COR-L47 (cell line): ENCODE measurements at places on chromosomes 2 and 18.
A peak's percentile ranks its signal among the peaks of the same experiment; 100 is the strongest.

DNA sequence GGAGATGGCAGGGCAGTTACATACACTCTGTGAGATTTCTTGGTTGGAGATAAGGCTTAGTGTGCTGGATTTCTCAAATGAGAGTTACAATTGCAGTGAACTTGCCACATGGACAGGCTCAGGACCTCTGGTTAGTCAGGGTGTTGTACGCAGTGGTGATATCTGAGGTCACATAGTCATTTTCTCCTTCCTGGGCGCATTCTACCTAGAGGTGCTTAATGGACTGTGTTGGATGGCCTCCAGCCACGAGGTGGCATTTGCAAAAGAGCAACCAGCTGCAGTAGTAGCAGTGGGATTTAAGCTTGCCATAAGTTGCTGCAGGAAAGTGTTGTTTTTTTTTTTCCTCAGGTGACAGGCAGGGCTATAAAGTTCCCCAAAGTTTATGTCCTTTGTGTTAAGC, 173.8 kb upstream of the TMEM200C start:
- DNase-seq, result no peak

DNA sequence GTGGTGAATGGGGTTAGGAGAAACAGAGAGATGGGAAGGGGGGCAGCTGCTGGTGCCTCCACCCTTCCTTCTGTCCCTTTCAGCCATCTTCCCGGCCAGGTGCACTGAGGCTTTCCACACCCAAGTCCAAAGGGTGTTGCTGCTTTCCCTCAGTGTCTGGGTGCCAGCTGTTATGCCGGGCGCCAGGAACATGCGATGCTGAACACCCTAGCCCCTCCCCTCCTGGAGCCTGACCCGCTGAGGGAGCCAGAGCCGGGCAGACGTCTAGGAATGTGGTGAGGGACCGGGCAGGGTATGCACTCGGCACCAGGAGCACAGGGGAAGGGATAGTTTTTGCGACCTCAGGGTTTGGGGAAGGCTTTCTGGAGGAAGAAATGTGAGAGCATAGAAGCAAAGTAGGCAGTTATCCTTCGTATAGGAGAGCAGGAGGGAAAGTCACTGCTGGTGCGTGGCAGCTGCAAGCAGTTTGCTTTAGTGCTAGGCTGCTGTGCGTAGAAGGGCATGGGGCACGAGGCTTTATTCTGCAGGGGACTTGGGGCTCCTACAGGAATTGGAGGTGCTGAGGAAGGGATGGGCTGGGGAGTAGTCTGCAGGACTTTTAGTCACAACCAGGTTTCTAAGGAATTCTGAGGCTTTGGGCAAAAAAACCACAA, 147.7 kb downstream of the TSN start:
- no peak for DNase-seq

- peak; percentile 74 for DNase-seq
Observed at GRCh38 chr18:74898965-74899364, 301.3 kb downstream of the ZNF407 start.

DNA sequence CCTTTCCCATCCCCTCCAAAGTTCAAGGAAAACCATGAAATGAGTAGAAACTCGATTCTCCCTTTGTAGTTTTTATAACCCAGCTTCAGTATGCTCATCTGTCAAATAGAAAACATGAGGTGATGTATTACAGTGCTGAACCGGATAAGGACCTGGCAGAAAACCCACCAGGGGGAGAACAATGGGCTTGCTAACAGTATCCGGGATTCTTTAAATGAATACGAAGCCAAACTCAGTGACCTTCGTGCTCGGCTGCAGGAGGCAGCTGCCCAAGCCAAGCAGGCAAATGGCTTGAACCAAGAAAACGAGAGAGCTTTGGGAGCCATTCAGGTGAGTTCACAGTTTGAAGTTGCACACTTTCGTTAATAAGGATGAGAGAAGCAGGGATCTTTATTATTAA, 113.6 kb upstream of the TTC39C start:
- peak; percentile 36 for DNase-seq

DNA sequence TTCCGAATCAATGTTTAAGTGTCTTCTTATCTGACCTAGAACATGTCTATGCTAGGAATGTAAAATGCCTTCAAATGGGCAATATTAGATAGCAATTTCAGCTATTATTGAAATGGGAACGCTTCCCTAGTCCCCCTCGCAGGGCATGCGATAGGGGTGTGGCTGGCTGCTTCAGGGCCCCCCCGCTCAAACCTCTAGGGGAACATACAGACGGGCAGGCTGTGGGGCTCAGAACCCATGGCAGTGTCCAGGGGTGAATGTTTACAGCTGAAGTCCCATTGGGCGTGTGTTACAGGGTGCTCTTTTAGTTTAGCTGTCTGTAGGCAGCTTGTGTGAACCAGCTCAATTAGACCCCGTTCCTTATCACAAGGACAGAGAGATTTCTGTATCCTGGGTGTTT, 315.9 kb downstream of the DSEL start:
- no peak for DNase-seq

DNA sequence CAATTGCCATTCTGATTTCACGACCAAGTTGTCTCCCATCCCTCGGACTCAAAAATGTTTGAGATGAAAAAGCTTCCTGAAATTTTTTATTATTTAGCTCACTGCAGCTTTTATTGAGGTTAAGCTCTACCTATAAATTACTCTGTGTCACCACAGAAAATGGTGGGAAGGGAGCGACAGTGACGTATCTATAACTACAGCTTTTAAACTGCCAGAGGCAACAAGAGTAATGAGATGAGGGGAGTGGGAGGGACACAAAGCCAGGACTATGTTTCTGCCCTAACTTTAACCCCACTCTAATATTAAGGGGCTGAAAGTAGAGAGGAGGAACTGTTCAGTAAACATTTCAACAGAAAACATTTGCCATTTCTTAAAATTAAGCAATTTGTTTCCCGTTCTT, 37.4 kb downstream of the SMAD2 start:
- DNase-seq, result no peak

GRCh38 chr18:62982600-62983251, 267.4 kb downstream of the PHLPP1 start:
- DNase-seq, result peak; percentile 79

DNA sequence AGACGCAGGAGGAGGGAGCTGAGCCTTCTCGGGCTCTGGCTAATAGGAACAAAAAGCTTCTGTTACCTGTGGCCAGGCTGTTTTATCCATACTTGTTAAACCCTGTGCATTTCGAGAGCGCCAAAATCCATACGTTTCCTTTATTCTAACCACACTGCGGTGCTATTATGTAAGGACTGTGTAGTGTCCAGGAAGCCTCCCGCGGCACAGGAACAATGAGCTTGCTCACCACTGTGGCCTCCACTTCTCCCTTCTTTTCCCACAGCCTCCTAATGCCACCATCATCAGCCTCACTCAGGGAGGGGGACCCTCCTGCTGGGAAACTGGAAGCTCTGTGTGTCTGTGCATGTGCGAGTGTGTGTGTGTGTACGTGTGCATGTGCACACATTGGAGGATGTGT, 268.5 kb downstream of the HAUS1 start:
- no peak for DNase-seq

DNA sequence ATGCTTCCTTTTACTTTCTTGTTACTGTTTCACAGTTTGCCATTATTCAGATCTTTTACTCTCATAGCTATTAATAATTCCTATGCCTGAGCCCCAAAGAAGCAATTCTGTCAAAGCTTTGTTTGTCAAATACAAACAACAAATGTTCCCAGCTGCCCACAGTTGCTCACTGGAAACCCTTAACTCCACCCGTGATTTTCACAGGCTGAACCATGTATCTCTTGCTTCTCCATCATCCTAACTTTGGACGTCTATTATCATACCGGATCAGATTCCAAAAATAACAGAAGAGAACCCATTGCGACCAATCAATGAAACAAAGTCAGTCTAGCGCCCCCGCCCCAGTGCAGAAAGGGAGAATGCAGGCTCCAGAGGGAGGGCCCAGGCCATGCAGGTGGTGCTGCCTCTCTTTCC, 24.2 kb downstream of the COLEC12 start:
- no peak for DNase-seq

DNA sequence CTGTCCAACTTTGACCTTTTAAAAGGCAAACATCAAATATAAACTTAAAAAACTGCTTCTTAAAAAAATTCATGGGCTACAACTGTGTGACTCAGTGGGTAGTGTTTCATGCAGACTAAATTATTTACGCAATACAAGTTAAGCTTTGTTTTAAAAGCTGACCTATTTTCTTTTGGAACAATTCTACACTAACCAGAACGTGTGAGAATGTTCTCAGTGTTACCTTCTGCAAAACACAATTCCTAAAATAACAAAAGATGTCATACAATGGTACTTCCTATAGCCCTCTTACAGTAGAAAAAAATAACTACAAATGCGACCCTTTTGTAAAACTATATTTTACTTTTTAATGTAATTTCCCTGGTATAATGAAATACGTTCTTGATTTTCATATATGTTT, 793.8 kb upstream of the FSHR start:
- DNase-seq, result no peak

GRCh38 chr2:9760902-9761228, 82.4 kb upstream of the TAF1B start:
- no peak for DNase-seq

- DNase-seq, result no peak
Observed at GRCh38 chr2:177229442-177230242, 17.0 kb downstream of the HNRNPA3 start.

DNA sequence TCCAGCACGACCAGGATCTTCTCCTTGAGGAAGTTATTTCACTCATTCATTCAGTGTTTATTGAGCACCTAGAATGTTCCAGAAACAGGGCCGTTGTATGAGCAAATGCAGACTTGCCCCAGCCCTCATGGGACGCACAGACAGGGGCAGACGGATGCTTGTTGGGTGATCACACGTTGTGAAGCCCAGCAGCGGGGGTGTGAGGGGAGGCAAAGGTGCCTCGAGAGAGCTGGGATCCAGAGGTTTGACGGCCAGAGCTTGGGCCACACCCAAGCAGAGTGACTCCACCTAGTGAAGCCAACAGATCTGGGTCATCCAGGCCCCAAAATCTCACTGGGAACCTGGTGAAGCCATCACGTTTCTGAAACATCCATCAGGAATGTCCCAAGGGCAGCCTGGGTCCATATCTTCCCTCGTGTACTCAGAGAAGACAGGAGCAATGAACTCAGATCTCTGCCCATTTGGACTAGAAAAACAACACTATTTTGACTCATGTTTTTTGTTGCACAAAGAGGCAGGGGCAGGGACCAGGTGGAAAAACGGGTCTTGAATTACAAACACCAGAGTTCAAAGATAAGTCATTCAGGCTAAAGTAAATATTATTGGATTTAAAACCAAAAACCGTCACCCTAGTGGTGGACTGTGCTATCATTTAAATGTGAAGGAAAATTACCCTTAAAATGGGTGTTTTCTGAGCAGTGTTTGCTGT, 54.9 kb upstream of the RBM44 start:
- no peak for DNase-seq

GRCh38 chr2:110107092-110108079, 8.2 kb downstream of the MALL start:
- DNase-seq, result no peak

GRCh38 chr2:143429932-143430679, 300.9 kb downstream of the ARHGAP15 start:
- no peak for DNase-seq

DNA sequence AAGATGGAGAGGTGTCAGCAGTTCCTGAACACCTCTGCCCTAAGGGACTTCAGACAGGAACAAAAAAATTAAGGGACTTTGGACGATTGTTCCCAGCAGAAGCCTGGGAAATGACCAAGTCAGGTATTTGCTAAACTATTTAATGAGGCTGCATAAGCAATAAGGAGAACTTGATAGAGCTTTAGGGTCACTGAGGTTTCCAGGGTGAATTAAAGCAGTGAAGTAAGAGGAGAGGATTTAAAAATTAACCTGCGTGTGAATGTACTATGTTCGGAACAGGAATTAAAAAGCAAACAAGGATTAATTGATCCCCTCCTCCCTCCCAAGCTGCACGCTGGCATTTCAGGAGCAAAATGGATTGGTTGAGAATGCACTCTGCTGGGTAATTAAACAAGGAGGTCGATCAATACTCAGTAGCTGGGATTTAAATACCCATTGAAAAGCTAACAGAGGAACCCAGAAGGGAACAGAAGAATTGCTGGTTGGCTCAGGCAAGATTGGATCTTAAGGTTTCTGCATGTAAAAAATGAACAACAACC, 157.2 kb downstream of the RNF152 start:
- no peak for DNase-seq

- no peak for DNase-seq
Observed at GRCh38 chr2:24761866-24762265, 31.3 kb downstream of the PTRHD1 start.

GRCh38 chr2:176854062-176854461, 358.5 kb upstream of the HNRNPA3 start:
- DNase-seq, result peak; percentile 57

GRCh38 chr2:168200930-168201583, 46.3 kb downstream of the STK39 start:
- DNase-seq, result no peak

DNA sequence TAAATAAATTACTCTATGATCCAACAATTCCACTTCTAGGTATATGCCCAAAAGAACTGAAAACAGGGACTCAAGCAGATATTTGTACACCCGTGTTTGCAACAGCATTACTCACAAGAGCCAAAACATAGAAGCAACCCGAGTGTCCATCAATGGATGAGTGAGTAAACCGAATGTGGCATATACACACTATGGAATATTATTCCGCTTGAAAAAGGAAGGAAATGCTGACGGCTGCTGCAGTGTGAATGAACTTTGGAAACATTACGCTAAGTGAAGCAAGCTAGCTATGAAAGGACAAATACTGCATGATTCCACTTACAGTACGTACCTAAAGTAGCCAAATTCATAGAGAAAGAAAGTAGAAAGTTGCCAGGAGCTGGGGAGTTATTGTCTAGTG, 32.2 kb downstream of the MREG start:
- DNase-seq, result no peak

DNA sequence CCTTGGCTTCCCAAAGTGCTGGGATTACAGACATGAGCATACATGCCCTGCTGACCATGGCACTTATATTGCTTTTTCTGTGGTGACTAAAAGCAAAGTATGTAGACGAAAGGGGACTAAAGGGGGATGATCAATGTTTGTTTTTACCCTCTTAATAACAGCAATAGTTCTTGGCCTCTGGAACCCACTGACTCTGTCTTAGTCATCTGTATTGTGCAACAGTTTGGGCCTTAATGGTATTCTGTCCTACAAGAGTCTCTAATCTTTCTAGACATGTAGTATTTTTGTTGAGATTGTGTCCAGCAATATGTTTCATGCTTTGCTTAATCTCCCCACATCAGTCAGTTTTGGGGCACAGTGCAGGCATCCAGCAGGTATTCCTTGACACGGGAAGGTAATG, 359.9 kb upstream of the FANCL start:
- DNase-seq, result no peak

DNA sequence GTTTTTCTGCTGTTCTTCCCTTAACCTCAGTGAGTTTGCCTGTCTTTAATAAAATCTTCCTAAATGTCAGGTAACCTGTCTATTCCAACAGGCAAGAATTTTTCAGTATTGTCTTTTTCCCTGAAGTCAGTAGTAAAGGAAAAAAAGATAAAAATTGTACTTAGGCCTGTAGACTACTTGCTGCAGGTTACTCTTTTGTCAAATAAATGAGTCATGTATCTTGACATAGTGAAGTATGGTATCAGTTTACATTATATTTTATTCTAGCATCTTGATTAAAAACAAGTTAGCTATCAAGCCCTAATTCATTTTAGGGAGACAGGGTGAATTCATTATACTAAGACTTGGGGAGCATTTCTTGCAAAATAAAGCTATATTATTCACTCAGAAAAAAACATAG, 59.8 kb downstream of the ITGA4 start:
- no peak for DNase-seq
